ENCODE measurements at places on chromosomes 3 and 15. TPM values are rescaled to one million over a fixed set of nuclear protein-coding genes. Genes with fewer than 3 reads are reported as not detected.

ZIC1 gene
- 1.6 TPM for total RNA-seq

IL17RE gene
- 0.23 TPM for total RNA-seq

GDPGP1 gene
- 6.2 TPM for total RNA-seq

GNAT1 gene
- total RNA-seq, result not detected

CLRN1 gene
- total RNA-seq, result not detected

DOCK3 gene
- 0.12 TPM for total RNA-seq

DGKG gene
- under 0.01 TPM for total RNA-seq

AADAC gene
- 1.8 TPM for total RNA-seq

TP63 gene
- not detected for total RNA-seq

IGSF11 gene
- 0.12 TPM for total RNA-seq

SLC28A2 gene
- total RNA-seq, result not detected

POLQ gene
- total RNA-seq, result 0.70 TPM

CACNA2D3 gene
- total RNA-seq, result 0.59 TPM

CAPN7 gene
- 15.6 TPM for total RNA-seq

PCSK6 gene
- total RNA-seq, result 3.4 TPM

MOBP gene
- not detected for total RNA-seq

LRRC31 gene
- total RNA-seq, result not detected

CX3CR1 gene
- not detected for total RNA-seq

CCR3 gene
- total RNA-seq, result 0.94 TPM

CDC25A gene
- 0.47 TPM for total RNA-seq

CSPG4 gene
- 13.8 TPM for total RNA-seq

SV2B gene
- 0.12 TPM for total RNA-seq

IMPG2 gene
- total RNA-seq, result 0.23 TPM

GPR62 gene
- not detected for total RNA-seq

CASR gene
- not detected for total RNA-seq

HES1 gene
- total RNA-seq, result 24.2 TPM

OR5H14 gene
- total RNA-seq, result not detected

RUBCN gene
- total RNA-seq, result 6.7 TPM

C3orf49 gene
- not detected for total RNA-seq

CHCHD4 gene
- 10.3 TPM for total RNA-seq

AQP9 gene
- total RNA-seq, result 0.23 TPM

TMEM108 gene
- 0.12 TPM for total RNA-seq

SKOR1 gene
- total RNA-seq, result under 0.01 TPM

CELSR3 gene
- 0.45 TPM for total RNA-seq

AGBL1 gene
- not detected for total RNA-seq

CHMP2B gene
- total RNA-seq, result 19.4 TPM

RAD18 gene
- 3.4 TPM for total RNA-seq

FAM81A gene
- not detected for total RNA-seq

CLEC3B gene
- 46.7 TPM for total RNA-seq

RHOV gene
- total RNA-seq, result under 0.01 TPM

C3orf85 gene
- not detected for total RNA-seq

PODXL2 gene
- 1.1 TPM for total RNA-seq

SLC12A6 gene
- 10.1 TPM for total RNA-seq

NMNAT3 gene
- total RNA-seq, result 0.23 TPM

C3orf52 gene
- 6.2 TPM for total RNA-seq

LIPH gene
- under 0.01 TPM for total RNA-seq

SLC26A6 gene
- total RNA-seq, result 19.7 TPM

BCHE gene
- 0.08 TPM for total RNA-seq

CSTA gene
- 5.1 TPM for total RNA-seq

FANCD2OS gene
- not detected for total RNA-seq

PLA2G4E gene
- not detected for total RNA-seq

DPPA2 gene
- not detected for total RNA-seq

SYNPR gene
- not detected for total RNA-seq

KCNMB3 gene
- 1.3 TPM for total RNA-seq

Measured in smooth muscle cell of the coronary artery (primary cell).